ENCODE measurements at places on chromosomes 6 and 20.

- no peak for DNase-seq
Measured at GRCh38 chr20:6053064-6053775, 640 bp downstream of the LRRN4 start.

DNA sequence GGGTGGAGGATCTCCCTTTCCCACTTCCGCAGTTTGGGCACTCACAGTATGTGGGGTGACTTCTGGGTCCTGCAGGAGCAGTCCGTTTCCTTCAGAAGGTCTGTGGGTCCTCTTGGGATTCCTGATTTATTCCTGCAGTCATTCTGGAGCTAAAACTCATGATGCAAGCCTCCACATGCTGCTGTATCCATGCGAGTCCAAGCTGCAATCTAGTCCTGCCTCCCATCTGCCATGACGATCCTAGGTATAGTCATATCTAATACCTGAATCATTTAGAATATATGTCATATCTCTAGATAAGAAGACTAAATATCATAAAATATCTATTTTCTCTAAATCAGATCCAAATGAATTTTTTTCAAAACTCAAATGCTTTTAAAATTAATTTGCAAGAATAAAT is 103.4 kb upstream of the AHI1 start:
- DNase-seq: no peak

GRCh38 chr6:13574149-13574570 is 241 bp upstream of the SIRT5 start:
- DNase-seq: peak; percentile 88

DNA sequence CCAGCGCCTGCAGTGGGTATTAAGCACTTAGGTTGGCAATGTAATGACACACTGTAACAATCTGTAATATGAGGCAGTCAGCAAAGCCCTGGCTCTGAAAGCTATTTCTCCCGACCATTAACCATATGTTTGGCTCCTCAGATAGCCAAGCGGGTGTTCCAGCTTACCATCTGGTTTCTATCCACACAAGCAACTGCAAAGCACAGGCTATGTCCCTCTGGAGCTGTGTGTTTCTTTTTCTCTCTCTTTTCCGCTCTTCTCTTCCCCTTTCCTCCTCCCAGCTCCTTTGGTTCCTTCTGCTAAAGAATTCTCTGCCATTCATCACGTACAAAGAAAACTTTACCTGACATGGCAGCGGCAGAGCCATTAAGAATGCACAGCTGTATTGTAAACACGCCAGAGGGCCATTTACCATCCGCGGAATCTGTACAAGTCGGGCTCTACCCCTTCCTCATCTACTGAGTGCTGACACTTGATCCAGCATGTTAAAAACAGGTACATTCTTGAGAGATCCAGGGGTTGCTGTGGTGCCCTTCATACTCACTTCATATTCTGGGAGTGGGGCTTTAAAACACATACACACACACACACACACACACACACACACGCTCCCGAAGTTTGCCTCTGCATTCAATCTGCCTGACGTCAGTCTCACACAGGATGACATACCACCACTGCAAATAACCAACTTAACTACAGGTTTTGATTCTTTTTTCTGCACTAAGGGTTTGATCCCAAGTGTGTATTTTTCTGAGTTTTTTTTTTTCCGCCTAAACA is 77.2 kb downstream of the BACH2 start:
- DNase-seq: peak; percentile 27

DNA sequence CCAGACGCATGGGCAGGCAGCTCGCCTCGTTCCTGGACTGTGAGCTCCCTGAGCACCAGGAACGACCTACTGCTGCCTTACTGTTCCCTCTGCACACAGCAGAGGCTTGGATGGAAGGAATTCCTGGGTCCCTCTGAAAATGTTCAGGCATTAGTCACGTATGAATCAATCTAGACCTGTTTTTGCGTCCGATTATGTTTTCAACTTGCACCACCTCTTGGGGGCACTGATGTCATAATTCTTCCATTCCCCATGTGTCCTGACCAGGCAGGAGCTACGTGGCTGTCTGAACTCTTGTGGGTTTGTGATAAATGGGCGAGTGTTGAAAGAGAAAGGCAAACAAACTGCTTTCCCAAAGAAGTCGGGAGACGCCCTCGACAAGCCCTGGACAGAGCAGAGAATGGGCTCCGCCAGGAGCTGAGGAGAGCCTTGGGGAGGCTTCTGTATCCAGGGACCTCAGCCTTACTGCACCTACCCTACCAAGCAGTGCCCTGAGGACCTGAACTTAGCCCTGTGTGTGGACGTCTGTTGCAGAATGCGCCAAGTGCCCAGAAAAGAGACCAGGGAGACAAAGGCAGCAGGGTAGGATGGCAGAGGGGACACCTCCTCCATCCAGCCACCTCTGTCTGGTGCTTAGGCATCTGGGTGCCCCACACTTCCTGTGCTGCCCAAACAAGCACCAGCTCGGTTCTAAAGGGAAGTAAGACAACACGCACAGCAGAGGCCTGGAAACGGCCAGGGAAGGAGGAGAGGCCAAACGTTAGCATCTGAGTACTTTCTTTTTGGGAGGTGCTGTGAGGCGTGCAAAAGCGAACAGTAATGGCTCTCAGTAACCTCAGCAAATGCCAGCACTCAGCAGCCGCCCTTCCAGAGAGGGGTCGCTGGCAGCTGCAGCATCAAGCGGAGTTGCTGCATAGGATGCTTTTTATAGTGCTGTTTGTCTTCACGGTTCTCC is 124.2 kb downstream of the LY86 start:
- DNase-seq: no peak

DNA sequence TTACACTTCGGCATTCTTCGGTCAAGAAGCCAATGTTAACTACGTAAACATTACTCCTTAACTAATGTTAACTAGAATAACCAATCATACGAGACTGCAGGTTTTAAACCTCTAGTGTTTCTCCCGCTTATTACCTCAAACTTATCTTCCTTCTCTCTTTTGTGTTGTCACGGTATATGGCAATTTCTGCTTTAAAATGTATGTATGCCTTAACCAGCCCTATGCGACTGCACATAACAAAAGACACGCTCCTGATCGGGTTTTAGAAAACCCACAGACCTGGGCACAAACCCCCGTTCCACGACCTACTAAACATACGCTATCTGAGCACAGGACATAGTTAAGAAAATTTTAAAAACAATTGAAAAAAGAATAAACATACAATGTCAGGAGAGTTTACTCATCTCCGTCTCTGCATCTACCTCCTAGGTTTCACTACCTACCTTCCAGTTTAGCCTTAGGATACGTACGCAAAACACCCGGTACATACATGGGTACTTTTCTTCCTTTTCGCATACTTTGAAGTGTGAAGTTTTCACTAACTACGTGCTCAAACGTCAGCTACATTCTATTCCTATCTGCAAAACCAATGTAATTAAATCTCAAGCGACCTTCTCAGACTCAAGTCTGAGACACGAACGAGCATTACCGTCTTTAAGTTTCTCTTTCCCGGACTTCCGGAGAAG is 1.1 kb downstream of the CD164 start:
- DNase-seq: no peak

GRCh38 chr20:59152559-59153354 is 10.9 kb upstream of the ZNF831 start:
- no peak for DNase-seq

All from effector CD4-positive, alpha-beta T cell (primary cell).